Stimulated activated CD4-positive, alpha-beta T cell treated with anti-CD3 and anti-CD28 coated beads, TNF-alpha, amount 100 ng/mL, for 1 hour (primary cell): ENCODE measurements at places on chromosomes 16 and 17.

- no peak for DNase-seq
These were observed 26.2 kb upstream of the NGFR start for GRCh38 chr17:49468811-49469385.

GRCh38 chr16:18852647-18853046, 51.3 kb upstream of the ARL6IP1 start:
- no peak for DNase-seq

- no peak for DNase-seq
These were observed 147.3 kb upstream of the FOXF1 start for GRCh38 chr16:86363057-86363490.

DNA sequence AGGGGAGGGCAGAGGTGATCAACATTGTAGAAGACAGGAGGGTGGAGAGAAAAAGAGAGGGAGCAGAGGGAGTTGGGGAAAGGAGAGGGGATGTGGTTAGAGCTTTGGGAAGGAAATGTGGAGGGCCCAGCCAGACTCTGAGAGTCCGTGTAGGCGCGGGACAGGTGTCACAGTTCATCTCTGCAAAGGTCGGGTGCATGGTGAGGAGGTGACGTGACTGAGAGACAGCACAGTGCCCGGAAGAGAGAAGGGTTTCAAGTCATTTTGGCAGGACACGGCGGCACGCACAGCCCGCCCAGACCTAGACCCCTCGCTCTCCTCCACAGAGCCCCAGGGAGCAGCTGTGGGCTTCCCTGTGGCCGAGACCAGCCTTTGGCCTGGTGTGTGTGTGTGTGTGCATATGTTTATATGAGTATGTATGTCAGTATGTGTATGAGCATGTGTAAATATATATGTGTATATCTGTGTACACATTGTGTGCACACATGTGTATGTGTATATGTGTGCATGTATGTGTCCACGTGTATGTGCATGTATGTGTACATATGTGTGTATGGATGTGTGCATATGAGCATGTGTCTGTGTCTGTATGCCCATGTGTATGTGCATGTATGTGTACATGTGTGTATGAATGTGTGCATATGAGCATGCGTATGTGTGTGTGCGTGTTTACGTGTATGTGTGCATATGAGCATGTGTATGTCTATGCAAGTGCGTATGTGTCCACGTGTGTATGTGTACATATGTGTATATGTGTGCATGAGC, 104.6 kb downstream of the SEC14L1 start:
- DNase-seq: no peak

DNA sequence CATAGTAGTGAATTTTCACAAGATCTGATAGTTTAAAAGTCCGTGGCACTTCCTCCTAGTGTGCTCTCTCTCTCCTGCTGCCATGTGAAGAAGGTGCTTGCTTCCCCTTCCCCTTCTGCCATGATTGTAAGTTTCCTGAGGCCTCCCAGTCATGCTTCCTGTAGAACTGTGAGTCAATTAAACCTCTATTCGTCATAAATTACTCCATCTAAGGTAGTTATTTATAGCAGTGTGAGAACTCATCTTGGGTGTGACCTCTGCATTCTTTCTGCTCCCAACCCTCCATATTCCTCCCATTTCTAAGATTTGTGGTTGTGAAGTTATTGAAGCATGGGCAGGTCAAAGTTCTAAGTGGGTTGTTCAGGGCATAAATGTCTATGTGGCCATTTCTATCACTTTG, 62.1 kb upstream of the ADAMTS18 start:
- DNase-seq: no peak

GRCh38 chr17:64223283-64223682, 39.8 kb downstream of the TEX2 start:
- no peak for DNase-seq

GRCh38 chr16:6125483-6126259, 1028.1 kb upstream of the EEF2KMT start:
- no peak for DNase-seq

DNA sequence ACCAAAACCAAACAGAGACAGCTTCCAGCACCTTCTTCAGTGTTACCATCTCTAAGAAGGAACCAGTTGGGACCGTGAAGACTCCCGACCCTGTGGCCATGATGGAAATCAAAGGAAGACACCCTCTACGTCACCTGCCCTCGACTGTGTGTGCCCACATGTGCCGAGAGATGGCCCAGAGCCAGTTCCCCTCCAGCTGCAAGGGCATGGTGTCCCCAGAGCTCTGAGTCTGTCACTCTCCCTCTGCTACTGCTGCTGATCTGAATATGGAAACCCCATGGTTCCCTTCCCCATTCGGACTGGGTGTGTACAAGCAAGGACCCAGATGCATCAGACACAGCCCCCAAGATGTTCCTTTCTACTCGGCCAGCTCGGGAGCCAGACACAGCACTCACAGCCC, 76.4 kb downstream of the SOCS1 start:
- no peak for DNase-seq

GRCh38 chr16:69834807-69835466, 72.8 kb downstream of the WWP2 start:
- DNase-seq: no peak

DNA sequence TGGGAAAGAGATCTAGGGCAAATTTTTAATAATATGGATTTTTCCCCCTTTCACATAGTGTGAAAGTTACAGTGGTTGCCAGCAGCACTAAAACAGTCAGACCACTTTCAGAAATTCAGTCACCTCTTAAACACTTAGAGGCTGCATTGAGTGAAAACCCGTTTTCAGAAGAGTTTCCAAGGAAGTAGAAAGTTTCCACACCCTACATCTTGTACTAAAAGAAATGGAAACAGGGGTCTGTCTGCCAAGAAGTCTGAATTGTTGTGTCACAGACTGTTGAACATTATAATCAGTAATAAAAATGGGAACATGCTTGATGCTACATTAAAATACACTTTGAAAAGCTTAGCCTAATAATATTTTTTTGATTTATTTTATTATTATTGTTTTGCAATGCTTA, 278.9 kb upstream of the KCNJ16 start:
- no peak for DNase-seq

GRCh38 chr17:20823905-20824304, 218.9 kb downstream of the USP22 start:
- DNase-seq: no peak

- no peak for DNase-seq
These were observed 5.1 kb downstream of the LDAF1 start for GRCh38 chr16:21163576-21163975.

GRCh38 chr16:11629071-11630030, 38.9 kb upstream of the SNN start:
- DNase-seq: no peak

DNA sequence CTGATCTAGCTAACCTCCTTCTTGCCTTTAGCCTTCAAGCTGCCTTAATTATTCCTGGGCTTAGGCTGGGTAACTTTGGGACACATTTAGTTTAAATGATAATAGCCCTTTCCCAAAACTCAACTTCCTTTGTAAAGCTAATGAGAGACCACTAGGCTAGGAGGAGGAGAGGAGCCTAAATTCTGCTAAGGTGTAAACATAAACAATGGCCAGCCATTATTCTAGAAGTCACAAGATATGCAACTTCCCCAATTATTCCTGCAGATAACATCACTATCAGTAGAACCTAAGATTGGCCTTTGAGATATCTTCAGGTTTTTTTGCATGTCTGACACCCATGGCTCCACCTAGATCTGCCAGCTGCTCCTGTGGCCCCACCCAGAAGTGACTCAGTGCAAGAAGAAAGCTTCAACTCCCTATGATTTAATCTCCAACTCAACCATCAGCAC, 131.2 kb upstream of the FAM20A start:
- no peak for DNase-seq

DNA sequence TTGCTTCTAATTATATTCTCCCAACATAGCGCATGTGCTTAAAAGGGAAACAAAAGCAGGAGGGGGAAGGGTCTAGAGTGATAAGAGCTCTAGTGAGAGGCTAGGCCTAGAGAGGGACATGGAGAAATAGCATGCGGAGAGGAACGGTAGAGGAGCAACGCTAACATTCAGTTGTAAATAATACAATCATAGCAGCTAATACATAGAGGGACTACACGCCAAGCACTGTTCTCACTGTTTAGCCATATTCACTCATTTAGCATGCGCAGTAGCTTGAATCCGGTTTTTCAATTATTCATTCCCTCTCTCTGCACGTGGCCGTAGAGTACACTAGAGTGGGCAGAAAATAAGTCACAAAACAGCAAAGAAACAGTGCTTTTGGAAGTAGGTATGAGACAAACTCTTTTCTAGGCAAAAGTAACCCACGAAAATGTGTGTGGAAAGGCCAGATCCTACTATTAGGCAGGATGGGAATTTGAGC, 1.7 kb upstream of the ALOX12 start:
- no peak for DNase-seq

GRCh38 chr17:65134035-65134434, 3.1 kb upstream of the RGS9 start:
- no peak for DNase-seq

- no peak for DNase-seq
These were observed 9.1 kb downstream of the CRHR1 start for GRCh38 chr17:45792995-45793755.

DNA sequence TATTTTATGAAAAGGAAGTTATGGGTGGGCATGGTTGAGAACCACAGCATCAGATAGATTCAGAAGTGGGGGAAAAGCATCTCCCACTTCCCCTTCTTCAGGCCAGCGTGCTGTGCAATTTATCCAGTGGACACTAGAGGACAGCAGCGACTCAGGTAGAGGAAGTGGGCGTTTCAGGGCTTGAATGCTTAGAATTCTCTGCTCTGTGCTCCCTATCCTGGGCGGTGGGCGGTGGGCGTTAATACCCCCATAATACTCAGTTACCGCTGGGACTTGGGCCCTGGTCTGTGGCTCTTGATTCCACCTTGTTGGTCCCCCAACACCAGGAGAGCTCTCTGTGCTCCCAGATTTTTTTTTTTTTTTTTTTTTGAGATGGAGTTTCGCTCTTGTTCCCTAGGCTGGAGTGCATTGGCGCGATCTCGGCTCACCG, 3.7 kb upstream of the LYZL6 start:
- no peak for DNase-seq

DNA sequence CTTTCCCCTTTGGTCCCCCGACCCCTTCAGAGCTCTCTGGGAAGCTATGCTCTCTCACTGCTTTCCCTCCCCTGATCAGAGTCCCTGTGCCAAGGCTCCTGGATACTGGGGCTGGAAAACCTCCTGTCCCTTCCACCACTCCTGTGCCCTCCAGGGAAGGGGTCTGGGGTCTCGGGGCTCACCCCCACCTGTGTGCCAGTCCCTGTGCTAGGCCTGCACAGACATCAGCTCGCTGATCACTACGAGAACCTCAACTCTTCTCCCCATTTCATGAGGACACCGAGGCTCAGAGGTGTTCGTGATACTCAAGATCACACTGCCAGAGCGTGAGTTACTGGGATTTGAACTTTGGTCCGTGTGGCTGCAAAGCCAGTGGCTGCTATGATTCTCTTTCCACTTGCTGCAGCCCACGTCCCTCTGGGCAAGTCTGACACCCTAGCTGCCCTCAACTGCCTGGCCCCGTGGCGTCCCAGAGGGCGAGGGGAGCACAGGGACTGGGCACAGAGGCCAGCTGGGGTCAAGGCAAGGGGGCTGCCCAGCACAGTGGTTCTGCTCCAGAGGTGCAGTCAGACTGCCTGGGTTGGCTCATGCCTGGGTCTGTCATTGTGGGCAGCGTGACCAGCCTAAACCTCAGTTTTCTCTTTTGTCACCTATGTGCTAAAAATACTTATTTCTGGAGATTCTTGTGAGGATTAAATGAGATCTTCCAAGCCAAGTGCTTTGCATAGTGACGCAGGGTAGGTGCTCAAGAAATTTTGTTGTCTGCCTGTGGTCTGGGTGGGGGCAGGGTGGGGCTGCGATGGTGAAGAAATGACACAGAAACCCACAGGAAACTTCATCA, 43.8 kb upstream of the TOB1 start:
- DNase-seq: no peak

DNA sequence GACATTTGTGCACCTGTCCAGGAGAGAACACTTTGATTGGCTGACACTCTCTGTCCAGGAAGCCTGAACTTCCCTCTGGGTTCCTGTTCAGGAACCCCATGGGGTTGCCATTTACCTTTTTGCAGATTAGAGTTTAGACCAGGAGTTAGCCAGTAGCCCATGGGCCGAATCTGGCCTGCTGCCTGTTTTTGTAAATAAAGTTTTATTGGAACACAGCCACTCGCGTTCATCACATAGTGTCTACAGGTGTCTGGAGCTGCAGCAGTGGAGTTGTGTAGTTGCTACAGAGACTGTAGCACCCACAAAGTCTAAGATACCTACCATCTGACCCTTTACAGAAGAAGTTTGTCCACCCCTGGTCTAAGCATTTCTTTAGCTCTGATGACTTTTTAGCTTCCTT, 70.9 kb downstream of the ABCC1 start:
- no peak for DNase-seq

GRCh38 chr16:80988756-80989155, 17.9 kb downstream of the CMC2 start:
- no peak for DNase-seq

DNA sequence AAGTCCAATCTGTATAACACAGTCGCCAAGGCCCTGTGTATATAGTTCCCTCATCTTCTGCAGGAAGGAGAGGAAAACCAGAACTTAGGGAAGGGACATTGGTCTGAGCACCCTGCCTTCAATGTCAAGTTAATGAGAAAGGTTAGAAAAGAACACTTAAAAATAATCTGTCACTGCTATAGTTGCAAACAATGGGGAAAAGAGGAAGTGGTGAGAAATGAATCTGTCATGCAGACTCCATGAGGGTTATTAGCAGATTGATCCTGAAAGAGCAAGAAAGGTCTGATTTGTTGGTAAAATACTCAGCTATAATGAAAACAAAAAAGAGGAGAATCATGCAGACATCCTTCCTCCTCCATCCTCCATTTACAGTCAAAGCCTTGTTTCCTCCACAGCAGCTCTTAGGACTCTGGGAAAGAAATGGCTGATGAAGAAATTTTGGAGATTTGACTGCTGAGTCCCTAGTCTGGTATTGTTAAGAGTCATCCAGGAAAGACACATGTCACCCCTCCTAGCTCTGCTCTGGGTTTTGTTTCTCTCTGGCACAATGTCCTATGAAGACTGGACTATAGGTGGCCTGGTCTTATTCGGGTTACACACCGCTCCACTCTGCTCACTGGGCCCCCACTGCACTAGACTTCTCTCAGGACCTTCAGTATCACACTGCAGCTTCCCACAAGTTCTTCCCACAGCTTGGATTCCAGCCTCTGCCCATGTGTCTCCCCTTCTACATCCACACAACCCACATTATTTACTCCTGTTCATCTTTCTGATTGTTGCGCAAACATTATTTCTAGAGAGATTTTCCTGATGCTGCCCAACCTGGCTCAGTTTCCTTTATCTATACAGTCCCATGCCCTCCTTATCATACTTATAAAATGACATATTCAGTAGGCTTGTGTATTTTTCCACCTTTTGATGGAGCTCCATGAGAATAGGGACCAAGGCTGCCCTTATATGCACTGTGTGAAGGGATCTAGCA, 56.5 kb upstream of the XYLT1 start:
- DNase-seq: no peak

- no peak for DNase-seq
These were observed 17.9 kb downstream of the NGFR start for GRCh38 chr17:49513044-49513395.

GRCh38 chr17:43341715-43342588, 56.8 kb upstream of the ARL4D start:
- no peak for DNase-seq
